Colonic mucosa (tissue), 4 donors: ENCODE measurements at places on chromosomes 1 and 21.

- DNase-seq: peak; percentile 77
Measured at GRCh38 chr1:27296773-27297291, 25.1 kb upstream of the TMEM222 start.

DNA sequence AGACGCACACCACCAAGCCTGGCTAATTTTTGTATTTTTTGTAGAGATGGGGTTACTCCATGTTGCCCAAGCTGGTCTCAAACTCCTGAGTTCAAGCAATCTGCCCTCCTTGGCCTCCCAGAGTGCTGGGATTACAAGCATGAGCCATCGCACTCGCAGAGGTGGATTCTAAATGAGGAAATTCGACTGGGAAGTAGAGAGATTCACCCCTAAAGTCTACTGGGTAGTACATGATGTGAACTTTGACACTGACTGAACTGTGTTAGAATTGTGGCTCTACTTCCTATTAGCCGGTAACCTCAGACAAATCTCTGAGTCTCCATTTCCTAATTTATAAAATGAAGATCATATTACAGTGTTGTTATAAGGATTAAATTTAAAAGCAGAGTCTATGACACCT lies 276.0 kb upstream of the NR5A2 start:
- DNase-seq: no peak

DNA sequence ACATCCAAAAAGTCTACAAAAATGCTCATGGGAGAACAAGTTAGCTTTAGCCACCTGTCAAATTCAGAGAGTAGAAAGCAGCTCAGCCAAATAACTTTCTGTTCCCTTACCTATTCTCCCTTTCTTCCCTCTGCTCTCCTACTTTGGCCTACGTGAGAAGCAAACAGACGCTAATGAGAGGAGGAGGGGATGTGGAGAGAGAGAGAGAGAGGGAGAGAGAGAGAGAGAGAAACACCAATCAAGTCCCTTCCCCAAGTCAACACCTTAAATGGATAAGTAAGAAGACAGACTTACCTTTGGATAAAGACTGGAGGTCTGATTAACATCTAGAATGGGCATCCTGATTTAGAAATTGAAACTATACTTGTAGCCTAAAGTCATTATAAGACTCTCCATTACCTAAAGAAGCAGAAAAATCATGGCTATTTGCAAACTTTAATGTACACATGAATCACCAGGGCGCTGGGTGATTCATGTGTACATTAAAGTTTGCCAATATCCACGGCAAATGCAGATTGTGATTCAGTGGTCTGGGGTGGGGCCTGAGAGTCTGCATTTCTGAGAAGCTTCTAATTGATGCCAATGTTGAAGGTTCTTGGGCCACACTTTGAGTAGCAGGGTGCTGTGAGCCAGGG lies 13.1 kb upstream of the DUSP12 start:
- DNase-seq: no peak

GRCh38 chr21:43916691-43917514 lies 51.9 kb downstream of the AGPAT3 start:
- no peak for DNase-seq

GRCh38 chr1:63674238-63674864 lies 81.1 kb downstream of the PGM1 start:
- peak; percentile 84 for DNase-seq

GRCh38 chr1:201559679-201560162 lies 20.8 kb downstream of the NAV1 start:
- DNase-seq: peak; percentile 76

- DNase-seq: no peak
Measured at GRCh38 chr1:7432102-7432899, 338.8 kb upstream of the VAMP3 start.

DNA sequence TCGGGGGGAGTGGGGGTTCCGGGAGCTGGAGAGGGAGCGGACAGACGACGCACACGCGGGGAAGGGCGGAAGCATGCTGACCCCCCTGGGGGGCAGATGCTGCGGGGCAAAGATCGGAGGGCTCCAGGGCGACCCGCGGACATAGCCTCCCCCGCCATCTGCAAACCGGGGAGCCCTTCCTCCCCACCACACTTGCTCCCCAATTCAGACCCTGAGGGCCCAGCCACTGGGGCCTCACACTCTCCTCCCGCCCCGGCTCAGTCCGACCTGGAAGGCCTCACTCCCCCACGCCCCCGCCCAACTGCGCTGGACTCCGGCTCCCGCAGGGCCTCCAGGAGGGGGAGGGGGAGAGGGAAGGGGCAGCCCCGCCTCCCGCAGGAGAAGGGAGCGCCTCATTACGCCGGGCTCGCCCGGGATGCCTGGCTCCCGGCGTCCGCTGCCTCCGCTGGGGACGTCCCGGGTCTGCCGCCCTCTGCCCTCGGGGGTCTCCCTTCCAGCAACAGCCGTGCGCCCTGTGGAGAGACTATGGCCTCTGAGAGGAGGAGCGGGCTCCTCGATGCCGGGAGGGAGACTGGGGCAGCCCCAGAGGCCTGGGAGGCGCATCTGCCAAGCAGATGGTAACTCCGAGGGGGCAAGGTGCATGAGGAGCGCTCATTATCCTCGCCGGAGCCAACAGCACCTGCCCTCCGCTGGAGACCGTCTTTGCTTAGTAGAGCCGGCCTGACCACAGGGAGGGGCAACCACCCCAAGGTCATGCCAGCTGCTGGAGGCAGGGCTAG lies 636 bp upstream of the CAMK2N1 start:
- peak; percentile 90 for DNase-seq

DNA sequence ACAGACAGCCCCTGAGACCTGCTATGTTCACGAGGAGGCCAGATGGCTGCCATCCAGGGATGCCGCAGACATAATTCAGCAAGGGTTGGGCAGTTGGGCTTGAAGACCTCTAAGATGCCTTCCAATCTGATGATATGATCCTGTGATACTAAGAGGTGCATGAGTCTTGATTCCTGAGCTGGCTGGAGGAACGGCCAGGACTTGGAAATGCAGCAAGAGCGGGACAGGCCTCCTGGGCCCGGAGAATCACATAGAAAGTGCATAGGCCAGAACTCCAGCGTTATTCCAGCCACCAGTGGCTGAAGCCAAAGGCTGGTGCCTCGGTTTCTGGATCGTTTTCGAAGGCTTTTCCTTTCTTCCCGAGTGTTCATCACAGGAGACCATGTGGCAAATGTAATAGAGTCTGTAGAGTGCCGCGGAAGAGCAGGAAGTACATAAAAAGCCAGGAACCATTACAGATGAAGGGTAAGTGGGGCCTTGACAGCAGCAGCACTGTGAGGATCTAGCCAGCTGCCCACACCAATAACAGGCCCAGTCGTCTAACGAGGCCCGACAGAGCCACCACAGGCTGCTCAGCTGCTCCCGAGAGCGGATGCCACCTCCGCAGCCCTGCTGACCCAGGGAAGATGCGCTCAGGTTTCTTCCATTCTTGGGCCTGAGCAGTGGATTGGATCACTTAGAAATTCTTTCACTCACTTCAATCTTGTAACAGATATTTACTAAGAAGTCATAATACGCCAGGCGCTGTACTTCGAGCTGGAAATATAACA lies 14.0 kb upstream of the LHX4 start:
- DNase-seq: no peak

DNA sequence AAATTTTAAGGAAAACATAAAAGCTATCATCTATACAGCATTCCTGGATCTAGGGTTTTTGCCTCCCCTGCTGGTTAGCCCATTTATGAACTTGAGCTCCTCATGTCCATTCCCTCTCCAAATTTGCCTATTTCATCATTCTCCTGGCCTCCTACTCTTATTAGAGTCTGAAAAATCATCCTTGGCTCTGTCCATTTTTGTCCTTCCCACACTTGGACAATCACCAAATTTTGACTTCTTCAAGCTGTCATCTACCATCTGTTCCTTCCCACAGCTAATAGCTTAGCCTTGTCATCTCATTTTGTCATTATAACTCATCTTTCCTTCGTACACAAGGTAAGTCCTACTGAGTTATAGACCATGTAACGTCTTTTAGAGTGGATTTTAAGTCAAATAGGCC lies 2.2 kb upstream of the HENMT1 start:
- no peak for DNase-seq

GRCh38 chr1:230682882-230683610 lies 30.9 kb downstream of the AGT start:
- DNase-seq: no peak

GRCh38 chr1:32380057-32380456 lies 14.2 kb downstream of the BSDC1 start:
- no peak for DNase-seq

DNA sequence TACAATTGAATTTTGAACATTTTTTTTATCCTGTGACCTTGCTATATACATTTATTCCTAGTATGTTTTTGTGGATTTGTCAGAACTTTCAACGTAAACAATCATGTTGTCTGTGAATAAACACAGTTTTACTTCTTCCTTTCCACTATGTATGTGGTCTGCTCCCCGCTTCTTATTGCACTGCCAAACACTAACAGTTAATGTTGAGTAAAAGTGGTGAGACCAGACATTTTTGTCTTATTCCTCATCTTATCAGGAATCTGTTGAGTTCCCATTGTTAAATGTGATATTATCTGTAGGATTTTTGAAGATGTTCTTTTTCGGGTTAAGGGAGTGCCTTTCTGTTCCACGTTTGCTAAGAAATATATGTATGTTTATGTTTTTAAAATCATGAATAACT lies 45.9 kb downstream of the CAMSAP2 start:
- DNase-seq: no peak

DNA sequence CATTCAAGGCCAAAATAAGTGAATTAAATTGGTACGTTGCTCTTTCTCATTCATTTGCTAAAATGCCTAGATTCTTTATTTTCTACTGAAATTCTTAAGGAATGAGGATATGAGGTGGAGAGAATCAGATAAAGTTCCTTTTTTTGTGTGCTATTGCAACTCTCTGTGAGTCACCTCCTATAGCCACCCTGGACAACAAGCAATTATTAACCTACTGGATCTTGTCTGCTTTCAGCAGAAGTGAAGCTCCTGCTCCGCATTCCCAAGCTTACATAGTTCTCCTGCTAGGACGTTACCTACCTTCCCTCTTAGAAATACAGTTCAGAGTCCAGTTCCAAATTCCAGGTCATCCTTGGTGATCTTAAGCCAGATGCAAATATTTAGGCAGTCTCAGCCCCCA lies 4.8 kb upstream of the KCNJ6 start:
- DNase-seq: no peak

- DNase-seq: no peak
Measured at GRCh38 chr1:199396456-199396855, 631.1 kb upstream of the NR5A2 start.

GRCh38 chr1:158932171-158932570 lies 819 bp downstream of the PYHIN1 start:
- DNase-seq: no peak

- DNase-seq: no peak
Measured at GRCh38 chr1:159917533-159918351, 7.6 kb downstream of the TAGLN2 start.

DNA sequence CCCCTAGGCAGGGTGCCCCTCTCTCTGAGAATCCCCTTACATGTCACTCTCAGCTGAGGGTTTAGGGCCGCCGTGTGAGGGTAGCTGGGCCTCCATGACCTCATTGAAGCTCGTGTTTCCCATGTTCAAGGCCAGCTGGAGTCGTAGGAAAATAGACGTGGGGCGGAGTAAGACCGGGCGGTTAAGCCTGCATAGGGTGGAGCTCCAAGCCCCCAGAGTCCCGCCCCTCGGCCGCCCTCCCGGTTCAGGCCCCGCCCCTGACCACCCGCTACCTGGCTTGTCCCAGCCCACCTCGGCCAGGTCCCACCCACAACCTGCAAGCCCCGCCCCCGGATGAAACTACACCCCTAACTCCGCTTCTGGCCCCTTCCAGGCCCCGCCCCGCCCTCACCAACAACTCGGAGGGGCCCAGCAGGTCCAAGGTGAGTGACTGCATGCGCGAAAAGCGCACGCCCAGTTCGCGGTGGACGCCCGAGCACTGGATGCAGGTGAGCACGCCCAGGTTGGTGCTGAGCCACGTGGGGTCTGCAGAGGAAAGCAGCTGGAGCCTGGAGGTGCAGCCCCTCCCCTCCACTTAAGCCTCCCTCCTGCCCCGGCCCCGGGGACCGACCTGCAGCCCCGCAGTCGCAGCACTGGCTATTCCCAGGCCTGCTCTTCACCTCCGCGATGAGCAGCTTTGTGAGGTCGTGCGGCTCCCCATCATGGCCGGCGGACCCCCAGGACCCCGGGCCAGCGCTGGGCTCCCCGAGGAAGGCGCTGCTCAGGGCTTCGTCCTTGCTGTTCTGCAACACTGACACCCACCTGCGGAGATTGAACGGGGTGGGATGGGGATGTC lies 12.2 kb upstream of the TCEA3 start:
- peak; percentile 98 for DNase-seq
